Liver (tissue), 10 donors: ENCODE measurements at places on chromosomes 4 and X. TPM values are rescaled to one million over a fixed set of nuclear protein-coding genes. Genes with fewer than 3 reads are reported as not detected.

GRCh38 chr4:124703154-124703553 is 9.4 kb downstream of the ANKRD50 start:
- H3K36me3 ChIP-seq, result no peaks in the 10 kb centered on the region
- no peaks in the 10 kb centered on the region for H3K27me3 ChIP-seq
- no peaks in the 10 kb centered on the region for H3K4me1 ChIP-seq
- no peak overlapping the region for H3K4me3 ChIP-seq
- H3K27ac ChIP-seq, result no peak overlapping the region
- DNase-seq, result no peak

DNA sequence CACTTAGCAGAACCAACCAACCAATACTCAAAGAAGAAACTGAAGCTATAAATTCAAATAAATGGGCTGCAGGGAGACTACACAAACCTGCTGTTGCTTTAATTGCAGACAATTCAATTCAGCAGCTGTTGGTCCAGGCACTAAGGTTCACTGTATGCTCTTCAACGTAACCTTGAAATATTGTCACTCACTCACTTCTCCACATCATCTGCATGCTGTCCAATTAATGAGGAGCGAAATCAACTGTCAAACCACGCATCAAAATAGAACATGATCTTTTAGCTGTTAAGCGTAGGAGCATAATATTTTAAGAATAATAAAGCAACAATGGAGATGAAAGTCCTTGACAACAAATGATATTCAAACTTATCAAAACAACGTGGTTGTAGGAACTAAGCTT is 17.0 kb downstream of the ENOX2 start:
- no peak overlapping the region for H3K4me3 ChIP-seq
- no peak overlapping the region for H3K27ac ChIP-seq
- no peak for DNase-seq
- no peaks in the 10 kb centered on the region for H3K27me3 ChIP-seq
- no peaks in the 10 kb centered on the region for H3K36me3 ChIP-seq

- no peak overlapping the region for H3K4me3 ChIP-seq
- no peak overlapping the region for H3K27ac ChIP-seq
- DNase-seq, result no peak
- H3K4me1 ChIP-seq, result no peaks in the 10 kb centered on the region
- H3K27me3 ChIP-seq, result no peaks in the 10 kb centered on the region
- no peaks in the 10 kb centered on the region for H3K36me3 ChIP-seq
Observed at GRCh38 chr4:73985528-73985852, 2.5 kb downstream of the PPBP start.

- no peaks in the 10 kb centered on the region for H3K36me3 ChIP-seq
- no peaks in the 10 kb centered on the region for H3K4me1 ChIP-seq
- DNase-seq, result no peak
- no peaks in the 10 kb centered on the region for H3K27me3 ChIP-seq
- no peak overlapping the region for H3K4me3 ChIP-seq
Observed at GRCh38 chr4:98608356-98608755, 50.1 kb downstream of the TSPAN5 start.

DNA sequence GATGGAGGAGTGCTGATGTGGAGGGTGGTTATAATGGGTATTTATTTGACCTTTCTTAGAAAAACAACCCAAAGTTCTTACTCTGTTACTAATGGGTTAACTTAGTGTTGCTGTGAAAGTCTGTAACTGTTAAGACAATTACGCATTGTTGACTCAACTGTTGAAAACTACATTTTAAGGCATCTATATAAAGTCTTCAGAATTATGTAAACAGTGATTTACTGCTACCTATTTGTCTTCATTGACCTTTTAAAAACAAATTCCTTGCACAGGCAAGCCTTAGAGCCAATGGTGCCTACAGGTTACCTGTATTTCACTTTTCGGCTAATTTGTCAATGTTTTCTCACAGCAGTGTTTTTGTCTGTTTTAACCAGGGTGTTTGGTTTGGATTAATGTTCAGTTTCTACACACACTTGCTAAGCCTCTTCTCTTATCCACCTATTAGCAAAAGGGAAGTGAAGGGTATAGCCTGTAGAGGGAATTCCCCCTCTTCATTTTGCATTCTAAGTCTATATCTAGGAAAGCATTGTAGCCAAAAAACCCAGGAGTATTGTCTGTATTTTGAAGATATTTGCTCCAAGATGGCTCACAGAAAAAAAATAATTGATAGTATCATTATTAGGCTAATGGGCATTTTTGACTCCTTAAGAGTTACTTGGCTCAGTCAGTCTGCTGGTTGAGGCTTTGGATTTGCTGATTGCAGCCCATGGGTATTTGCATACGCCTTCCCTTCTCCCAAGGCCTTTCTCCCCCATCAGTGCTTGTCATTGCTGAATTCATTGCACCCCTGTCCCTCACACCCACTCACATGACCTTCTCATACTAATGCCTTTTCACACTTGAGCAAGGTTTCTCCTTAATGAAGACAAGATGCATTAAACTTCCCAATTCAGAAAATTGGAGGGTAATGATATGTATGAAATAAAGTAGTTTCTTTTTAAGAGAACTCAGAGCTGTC is 30.5 kb downstream of the AFF1 start:
- no peaks in the 10 kb centered on the region for H3K27me3 ChIP-seq
- H3K4me3 ChIP-seq, result no peak overlapping the region
- no peaks in the 10 kb centered on the region for H3K36me3 ChIP-seq
- peaks cover 17% of the 10 kb centered on the region for H3K4me1 ChIP-seq

DNA sequence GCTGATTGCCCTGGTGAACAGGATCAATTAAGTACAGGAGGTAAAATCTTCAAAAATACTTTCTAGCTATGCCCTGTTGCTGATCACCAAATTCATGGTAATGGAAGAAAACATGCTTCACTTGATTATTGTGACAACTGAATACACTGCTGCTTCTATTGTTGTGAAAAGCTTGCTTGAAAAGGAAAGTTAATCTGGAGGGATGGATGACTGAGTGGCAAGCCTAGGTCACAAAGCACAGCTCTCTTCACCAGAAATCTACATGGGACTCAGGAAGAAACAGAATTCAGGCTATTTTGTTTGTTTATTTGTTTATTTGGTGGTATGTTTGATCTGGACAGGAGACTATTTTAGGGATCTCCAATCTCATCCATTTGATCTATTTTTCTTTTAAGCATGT is 182.0 kb downstream of the MGST2 start:
- no peaks in the 10 kb centered on the region for H3K36me3 ChIP-seq
- no peak for DNase-seq
- H3K27me3 ChIP-seq, result no peaks in the 10 kb centered on the region
- H3K4me3 ChIP-seq, result no peak overlapping the region

The F8A2 gene
- not detected for total RNA-seq

The SCRG1 gene
- not detected for total RNA-seq
